ENCODE measurements at places on chromosomes 12 and 14. TPM values are rescaled to one million over a fixed set of nuclear protein-coding genes. Genes with fewer than 3 reads are reported as not detected.

TMEM119 gene
- 42.0 TPM for total RNA-seq

DHRS2 gene
- not detected for total RNA-seq

VRTN gene
- not detected for total RNA-seq

MRPL52 gene
- 36.8 TPM for total RNA-seq

TAS2R31 gene
- total RNA-seq = 17.7 TPM

OR6C2 gene
- not detected for total RNA-seq

MSRB3 gene
- total RNA-seq = 67.8 TPM

GPR65 gene
- total RNA-seq = 0.41 TPM

GARIN6 gene
- not detected for total RNA-seq

DEPDC4 gene
- 0.82 TPM for total RNA-seq

LHX5 gene
- total RNA-seq = not detected

DIO2 gene
- total RNA-seq = 71.7 TPM

LMO3 gene
- total RNA-seq = 7.2 TPM

PMCH gene
- total RNA-seq = not detected

C1QL4 gene
- not detected for total RNA-seq

EML1 gene
- 92.9 TPM for total RNA-seq

STYK1 gene
- total RNA-seq = 1.7 TPM

CIROP gene
- total RNA-seq = not detected

SLC39A5 gene
- total RNA-seq = 0.31 TPM
